ENCODE measurements at places on chromosomes 2 and 18. TPM values are rescaled to one million over a fixed set of nuclear protein-coding genes. Genes with fewer than 3 reads are reported as not detected.
A peak's percentile ranks its signal among the peaks of the same experiment; 100 is the strongest.

- no peaks in the 10 kb centered on the region for H3K36me3 ChIP-seq
- no peaks in the 10 kb centered on the region for H3K27me3 ChIP-seq
- no peak overlapping the region for H3K27ac ChIP-seq
- peaks cover 20% of the 10 kb centered on the region for H3K4me1 ChIP-seq
- no peak overlapping the region for H3K4me3 ChIP-seq
Observed at GRCh38 chr2:239337122-239337876, 63.5 kb downstream of the HDAC4 start.

The CTIF gene
- 5.2 TPM for total RNA-seq

DNA sequence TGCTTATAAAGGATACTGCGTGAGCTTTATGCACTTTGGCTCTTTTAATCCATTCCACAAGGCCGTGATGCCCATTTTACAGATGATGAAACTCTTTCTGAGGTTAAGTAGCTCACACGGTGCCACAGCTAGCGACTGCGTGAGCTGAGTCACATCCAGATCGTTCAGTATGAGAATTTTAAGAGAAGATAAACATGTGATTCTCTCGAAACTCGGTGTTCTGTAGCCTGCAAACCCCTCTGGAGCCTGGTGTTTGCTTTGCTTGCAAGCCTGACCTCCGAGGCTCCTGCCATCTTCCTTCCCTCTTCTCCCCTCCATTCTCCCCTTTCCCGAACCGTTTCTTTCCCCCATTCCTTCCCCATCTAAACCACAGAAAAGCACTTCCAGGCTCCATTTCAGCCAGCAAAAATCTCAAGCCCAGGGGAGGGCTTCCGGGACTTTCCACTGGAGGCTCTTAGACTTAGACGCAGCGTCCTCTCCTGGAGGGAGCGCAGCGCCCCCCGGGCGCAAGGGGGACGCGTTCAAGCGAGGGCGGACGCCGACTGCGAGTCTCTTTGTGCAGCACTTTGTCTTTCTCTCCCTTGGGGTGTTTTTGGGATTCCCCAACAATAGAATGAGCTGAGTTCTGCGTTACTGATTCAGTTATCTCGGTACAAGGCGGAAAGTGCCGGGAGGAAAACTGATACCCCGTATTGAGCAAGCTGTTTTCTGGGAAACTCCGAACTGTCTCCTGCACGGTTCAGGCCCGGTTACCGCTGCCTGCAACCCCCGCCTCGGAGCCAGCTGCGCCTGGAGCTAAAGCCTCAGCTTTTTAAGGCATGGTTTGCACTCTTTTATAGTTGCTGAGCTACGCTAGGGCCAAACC, 38.0 kb downstream of the CYP1B1 start:
- H3K27ac ChIP-seq, result no peak overlapping the region
- H3K4me3 ChIP-seq, result no peak overlapping the region
- H3K36me3 ChIP-seq, result no peaks in the 10 kb centered on the region
- no peak for DNase-seq
- peaks cover 4% of the 10 kb centered on the region for H3K27me3 ChIP-seq

- no peak overlapping the region for H3K27ac ChIP-seq
- H3K4me3 ChIP-seq, result no peak overlapping the region
- no peaks in the 10 kb centered on the region for H3K4me1 ChIP-seq
- H3K27me3 ChIP-seq, result no peaks in the 10 kb centered on the region
- no peaks in the 10 kb centered on the region for H3K36me3 ChIP-seq
Observed at GRCh38 chr2:164069540-164069939, 333.7 kb upstream of the FIGN start.

- H3K27ac ChIP-seq, result no peak overlapping the region
- no peaks in the 10 kb centered on the region for H3K4me1 ChIP-seq
- no peak overlapping the region for H3K4me3 ChIP-seq
- no peak for DNase-seq
- no peaks in the 10 kb centered on the region for H3K27me3 ChIP-seq
- no peaks in the 10 kb centered on the region for H3K36me3 ChIP-seq
Observed at GRCh38 chr2:217054791-217055190, 194.9 kb upstream of the TNP1 start.

DNA sequence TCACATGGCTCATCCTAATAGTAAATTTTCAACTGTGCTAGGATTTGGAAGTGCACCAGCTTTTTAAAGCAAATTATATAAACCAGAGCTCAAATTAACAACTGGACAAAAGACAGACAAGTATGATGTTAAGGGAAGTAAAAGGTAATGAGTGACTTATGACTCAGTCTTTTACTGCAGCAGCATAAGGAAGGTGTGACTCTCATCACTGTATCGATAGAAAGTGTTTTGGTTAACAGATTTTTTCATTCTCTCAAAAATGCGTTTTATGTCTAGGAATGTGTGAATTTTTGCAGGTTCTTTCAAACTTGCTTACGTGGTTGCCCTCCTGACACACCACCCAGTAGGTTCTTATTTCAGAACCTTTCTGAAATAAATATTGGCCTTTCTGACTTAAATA, 244.2 kb upstream of the BOD1L2 start:
- no peak overlapping the region for H3K4me3 ChIP-seq
- H3K27me3 ChIP-seq, result no peaks in the 10 kb centered on the region
- H3K27ac ChIP-seq, result no peak overlapping the region
- H3K36me3 ChIP-seq, result no peaks in the 10 kb centered on the region
- peaks cover 6% of the 10 kb centered on the region for H3K4me1 ChIP-seq

GRCh38 chr2:44713170-44713569, 228.3 kb upstream of the SIX3 start:
- H3K27ac ChIP-seq, result no peak overlapping the region
- DNase-seq, result no peak
- no peaks in the 10 kb centered on the region for H3K27me3 ChIP-seq
- H3K36me3 ChIP-seq, result no peaks in the 10 kb centered on the region
- H3K4me3 ChIP-seq, result no peak overlapping the region
- no peaks in the 10 kb centered on the region for H3K4me1 ChIP-seq

DNA sequence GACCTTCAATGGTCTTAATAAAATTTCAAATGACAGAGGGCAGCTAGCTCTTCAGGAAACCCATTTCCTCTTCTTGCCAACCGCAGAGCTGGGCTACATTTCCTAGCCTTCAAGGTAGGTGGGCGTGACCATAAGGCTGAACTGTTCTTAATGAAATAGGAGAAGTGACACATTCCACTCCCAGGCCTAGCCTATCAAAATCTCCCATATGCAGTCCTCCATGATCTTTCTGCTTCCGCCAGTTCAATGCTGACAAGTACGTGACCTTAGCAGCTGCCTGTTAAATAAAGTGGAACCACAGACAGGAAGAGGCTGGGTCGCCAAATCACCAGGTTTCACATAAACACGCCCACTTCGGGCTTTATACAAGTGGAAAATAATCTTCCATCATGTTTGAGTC, 13.2 kb downstream of the SERPINE2 start:
- peak; percentile 54 for DNase-seq
- H3K27me3 ChIP-seq, result no peaks in the 10 kb centered on the region
- no peak overlapping the region for H3K27ac ChIP-seq
- H3K4me3 ChIP-seq, result no peak overlapping the region

The SLC30A3 gene
- not detected for total RNA-seq

DNA sequence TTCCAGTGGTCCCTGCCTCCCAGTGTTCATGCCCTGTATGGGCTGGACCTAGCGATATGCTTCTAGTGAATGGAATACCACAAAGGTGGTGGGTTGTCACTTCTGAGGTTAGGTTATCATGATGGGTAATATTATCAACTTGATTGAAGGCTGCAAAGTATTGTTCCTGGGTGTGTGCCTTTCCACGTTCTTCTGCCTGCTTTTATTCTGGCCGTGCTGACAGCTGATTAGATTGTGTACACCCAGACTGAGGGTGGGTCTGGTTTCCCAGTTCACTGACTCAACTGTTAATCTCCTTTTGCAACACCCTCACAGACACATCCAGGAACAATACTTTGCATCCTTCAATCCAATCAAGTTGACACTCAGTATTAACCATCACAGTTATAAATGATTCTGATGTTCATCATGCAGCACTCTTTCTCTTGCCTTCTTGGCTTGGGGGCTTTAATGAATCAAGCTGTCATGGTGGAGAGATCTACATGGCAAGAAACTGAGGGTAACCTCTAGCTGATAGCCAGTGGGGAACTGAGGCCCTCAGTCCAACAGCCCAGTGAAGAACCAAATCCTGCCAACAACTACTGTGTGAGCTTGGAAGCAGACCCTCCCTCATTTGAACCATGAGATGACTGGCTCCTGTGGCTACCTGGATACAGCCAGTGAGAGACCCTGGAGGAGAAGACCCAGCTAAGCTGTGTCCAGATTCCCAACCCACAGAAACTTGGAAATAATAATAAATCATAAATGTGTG, 63.0 kb upstream of the CELF4 start:
- no peaks in the 10 kb centered on the region for H3K27me3 ChIP-seq
- no peaks in the 10 kb centered on the region for H3K4me1 ChIP-seq
- no peaks in the 10 kb centered on the region for H3K36me3 ChIP-seq
- no peak overlapping the region for H3K27ac ChIP-seq
- DNase-seq, result no peak
- no peak overlapping the region for H3K4me3 ChIP-seq

Data from CD4-positive, alpha-beta memory T cell (primary cell).